Glutamatergic neuron (in vitro differentiated cells): ENCODE measurements at places on chromosomes 7 and 10. TPM values are rescaled to one million over a fixed set of nuclear protein-coding genes. Genes with fewer than 3 reads are reported as not detected.

Gene UPK3BL2
- 11.4 TPM for total RNA-seq

- H3K27me3 ChIP-seq = peaks cover 4% of the 10 kb centered on the region
- no peaks in the 10 kb centered on the region for H3K36me3 ChIP-seq
- no peak for DNase-seq
- no peak overlapping the region for H3K4me3 ChIP-seq
Observed at GRCh38 chr7:38674513-38674912, 43.3 kb upstream of the AMPH start.

GRCh38 chr7:155375337-155376277 is 77.9 kb downstream of the INSIG1 start:
- no peak for DNase-seq
- H3K27me3 ChIP-seq = peaks cover 40% of the 10 kb centered on the region
- H3K36me3 ChIP-seq = no peaks in the 10 kb centered on the region
- H3K27ac ChIP-seq = no peak overlapping the region

DNA sequence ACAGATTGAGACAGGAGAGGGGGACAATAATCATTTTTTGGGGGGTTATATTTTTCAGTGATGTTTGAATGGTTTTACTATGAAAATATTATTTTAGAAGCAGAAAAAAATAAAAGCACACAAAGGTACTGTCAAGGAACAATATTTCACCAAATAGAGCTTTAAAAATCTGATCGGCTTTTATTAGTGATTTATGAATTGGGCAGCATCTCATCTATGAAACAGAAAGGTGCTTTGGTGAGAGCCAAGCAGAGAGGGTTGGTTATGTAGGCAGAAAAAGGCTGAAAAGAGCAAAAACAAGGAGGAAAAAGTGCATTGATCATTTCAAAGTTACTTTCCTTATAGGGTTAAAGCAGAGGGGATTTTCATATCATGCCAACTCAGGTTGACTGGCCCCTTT is 26.4 kb upstream of the CPA2 start:
- H3K4me3 ChIP-seq = no peak overlapping the region
- no peak overlapping the region for H3K27ac ChIP-seq
- no peak for DNase-seq
- peaks cover 2% of the 10 kb centered on the region for H3K27me3 ChIP-seq
- no peaks in the 10 kb centered on the region for H3K36me3 ChIP-seq

- peaks cover 25% of the 10 kb centered on the region for H3K4me1 ChIP-seq
- peaks cover 13% of the 10 kb centered on the region for H3K27me3 ChIP-seq
- no peaks in the 10 kb centered on the region for H3K36me3 ChIP-seq
- DNase-seq = peak; percentile 35
- peak overlapping the region; percentile 83 for H3K27ac ChIP-seq
- peak overlapping the region; percentile 36 for H3K4me3 ChIP-seq
Observed at GRCh38 chr10:29254123-29255046, 34.5 kb upstream of the LYZL1 start.

DNA sequence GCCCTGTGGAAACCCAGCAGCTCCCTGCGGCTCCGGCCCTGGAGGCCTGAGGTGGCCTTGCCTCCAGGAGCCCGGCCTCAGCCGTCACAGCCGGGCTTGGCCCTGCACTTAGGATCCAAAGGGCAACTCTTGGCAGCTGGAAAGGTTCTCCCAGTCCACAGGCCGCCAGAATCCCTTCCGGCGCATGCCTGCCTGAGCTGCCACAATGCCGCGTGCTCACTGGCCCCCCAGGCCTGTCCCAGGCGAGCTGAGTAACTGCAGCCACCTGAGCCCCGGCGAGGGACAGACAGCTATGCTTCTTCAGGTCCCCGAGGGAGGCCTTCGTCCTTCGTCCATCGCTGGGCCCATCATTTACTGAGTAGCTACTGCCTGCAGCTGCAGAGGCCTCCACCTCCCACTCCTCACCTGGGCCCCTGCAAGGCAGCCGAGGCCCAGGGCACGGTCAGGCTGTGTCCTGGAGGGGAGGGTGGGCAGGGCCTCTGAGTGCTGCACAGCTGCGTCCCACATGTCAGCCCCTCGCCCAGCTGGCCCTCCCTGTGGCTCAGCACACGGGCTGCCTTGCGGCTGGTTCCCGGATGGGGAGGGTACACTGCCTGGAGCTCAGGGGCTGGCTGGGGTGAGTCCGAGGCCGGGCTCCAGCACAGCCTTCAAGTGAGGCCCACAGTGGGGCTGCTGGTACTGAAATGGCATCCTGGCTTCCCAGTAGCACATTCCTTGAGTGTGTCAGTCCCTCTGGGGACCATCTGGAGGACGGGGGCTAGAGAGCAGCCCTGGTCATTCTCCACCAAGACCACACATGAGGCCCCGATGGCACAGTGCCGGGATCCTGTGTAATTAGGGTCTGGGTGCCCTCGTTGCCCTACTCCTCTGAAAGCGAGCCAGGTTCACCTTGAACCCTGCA is 172.5 kb downstream of the ELFN1 start:
- DNase-seq = peak; percentile 81
- peak overlapping the region; percentile 32 for H3K4me3 ChIP-seq
- peaks cover 3% of the 10 kb centered on the region for H3K36me3 ChIP-seq
- H3K27ac ChIP-seq = peak overlapping the region; percentile 44
- peaks cover 7% of the 10 kb centered on the region for H3K27me3 ChIP-seq

DNA sequence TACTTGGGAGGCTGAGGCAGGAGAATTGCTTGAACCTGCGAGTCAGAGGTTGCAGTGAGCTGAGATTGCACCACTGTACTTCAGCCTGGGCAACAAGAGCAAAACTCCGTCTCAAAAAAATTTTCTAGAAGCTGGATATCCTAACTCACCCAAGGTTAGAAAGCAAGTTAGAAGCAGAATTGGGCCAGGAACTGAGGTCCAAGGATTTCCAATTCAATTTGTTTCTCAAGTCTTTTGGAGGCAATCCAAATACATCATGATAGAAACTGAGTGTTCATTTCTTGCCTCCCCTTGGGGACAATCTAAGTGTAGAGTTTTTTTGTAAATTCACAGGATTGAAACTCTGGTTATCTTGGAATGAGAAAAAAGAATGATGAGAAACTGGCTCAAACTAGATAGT is 45.5 kb downstream of the LAMB1 start:
- H3K4me3 ChIP-seq = no peak overlapping the region
- DNase-seq = no peak
- H3K27ac ChIP-seq = no peak overlapping the region
- H3K27me3 ChIP-seq = peaks cover 4% of the 10 kb centered on the region

DNA sequence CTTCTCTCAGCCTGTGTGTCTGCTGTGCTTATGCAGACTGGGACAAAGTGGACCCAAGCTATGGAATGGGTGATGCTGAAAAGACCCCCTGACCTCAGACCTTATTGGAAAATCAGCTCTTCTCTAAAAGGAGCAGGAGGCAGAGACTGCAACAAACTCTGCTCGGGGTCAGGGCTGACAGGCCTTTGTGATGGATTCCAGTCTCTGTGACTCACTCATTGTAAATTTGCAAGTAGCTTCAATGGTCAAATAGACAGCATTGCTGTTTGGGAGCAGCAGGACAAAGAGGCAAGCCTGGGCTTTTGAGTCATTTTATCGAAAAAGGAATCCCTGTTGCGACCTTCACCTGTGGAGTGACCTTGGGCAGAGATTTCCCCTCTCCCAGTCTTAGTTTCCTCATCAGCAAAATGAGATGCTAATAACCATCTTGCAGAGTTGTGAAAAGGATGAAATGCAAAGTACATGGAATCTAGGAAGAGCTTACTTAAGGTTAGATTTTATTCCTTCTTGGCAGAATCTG is 26.1 kb upstream of the GPR26 start:
- peaks cover 5% of the 10 kb centered on the region for H3K27me3 ChIP-seq
- no peak overlapping the region for H3K4me3 ChIP-seq
- H3K4me1 ChIP-seq = peaks cover 2% of the 10 kb centered on the region
- DNase-seq = no peak

- no peak overlapping the region for H3K4me3 ChIP-seq
- H3K27me3 ChIP-seq = peaks cover 4% of the 10 kb centered on the region
- no peak for DNase-seq
- H3K27ac ChIP-seq = no peak overlapping the region
- no peaks in the 10 kb centered on the region for H3K4me1 ChIP-seq
Observed at GRCh38 chr10:4291990-4292389, 507.0 kb upstream of the KLF6 start.

DNA sequence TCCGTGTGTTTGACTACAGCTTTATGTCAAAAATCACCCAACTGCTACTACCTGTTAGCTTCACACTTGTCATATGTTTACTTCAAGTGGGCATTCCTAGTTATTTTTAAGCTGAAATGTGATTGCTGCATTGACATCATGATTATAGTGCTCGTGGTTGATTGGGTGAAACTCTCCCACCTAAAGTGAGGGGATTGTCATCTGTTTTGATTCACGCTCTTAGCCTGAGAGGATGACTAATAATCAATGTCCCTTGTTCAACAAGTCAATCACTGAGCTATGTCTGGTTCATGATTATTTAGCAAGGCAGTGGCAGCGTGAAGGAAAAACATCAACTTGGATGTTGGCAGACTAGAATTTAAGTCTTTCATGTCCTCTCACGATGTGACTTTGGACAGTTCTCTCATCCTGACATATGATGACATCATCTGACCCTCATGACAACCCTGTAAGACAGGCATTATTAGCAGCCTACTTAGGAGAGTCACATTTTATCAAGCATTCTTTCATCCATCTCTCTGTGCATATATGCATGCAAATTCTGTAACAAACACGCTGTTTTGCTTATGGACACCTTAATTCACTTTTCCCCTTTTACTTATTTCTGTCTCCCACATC is 352.6 kb upstream of the ZMIZ1 start:
- H3K36me3 ChIP-seq = peaks cover 6% of the 10 kb centered on the region
- no peaks in the 10 kb centered on the region for H3K4me1 ChIP-seq
- H3K27ac ChIP-seq = no peak overlapping the region
- no peak for DNase-seq
- no peaks in the 10 kb centered on the region for H3K27me3 ChIP-seq

Gene LEP
- not detected for total RNA-seq

GRCh38 chr10:78286186-78286585 is 252.5 kb downstream of the RPS24 start:
- H3K36me3 ChIP-seq = peaks cover 5% of the 10 kb centered on the region
- peaks cover 13% of the 10 kb centered on the region for H3K27me3 ChIP-seq
- H3K4me1 ChIP-seq = peaks cover 22% of the 10 kb centered on the region
- no peak overlapping the region for H3K27ac ChIP-seq

Gene AGMO
- total RNA-seq = 1.2 TPM

- H3K27ac ChIP-seq = peak overlapping the region; percentile 85
- peaks cover 18% of the 10 kb centered on the region for H3K27me3 ChIP-seq
- H3K4me3 ChIP-seq = peak overlapping the region; percentile 98
- peaks cover 4% of the 10 kb centered on the region for H3K4me1 ChIP-seq
- H3K36me3 ChIP-seq = peaks cover 4% of the 10 kb centered on the region
Observed at GRCh38 chr10:22315455-22316285, 518 bp upstream of the COMMD3 start.

Gene HSPA14
- 10.1 TPM for total RNA-seq

GRCh38 chr7:22561895-22562593 is 62.1 kb upstream of the STEAP1B start:
- no peak overlapping the region for H3K27ac ChIP-seq
- H3K36me3 ChIP-seq = no peaks in the 10 kb centered on the region
- no peak for DNase-seq
- H3K4me3 ChIP-seq = no peak overlapping the region
- H3K27me3 ChIP-seq = peaks cover 8% of the 10 kb centered on the region

Gene MYH16
- total RNA-seq = not detected

Gene ASB10
- not detected for total RNA-seq
